Left kidney (tissue), 8 donors: ENCODE measurements at places on chromosomes 6 and 20. TPM values are rescaled to one million over a fixed set of nuclear protein-coding genes. Genes with fewer than 3 reads are reported as not detected.

Gene HMGN3
- polyA plus RNA-seq = 336 TPM

Gene IP6K3
- 1.0 TPM for polyA plus RNA-seq

Gene CDSN
- not detected for polyA plus RNA-seq

Gene C2
- 3.9 TPM for polyA plus RNA-seq

Gene TBC1D22B
- 15.2 TPM for polyA plus RNA-seq

Gene CST2
- polyA plus RNA-seq = not detected

Gene LPIN3
- polyA plus RNA-seq = 15.9 TPM

Gene SLC44A4
- 52.6 TPM for polyA plus RNA-seq

Gene HCRTR2
- 0.35 TPM for polyA plus RNA-seq

Gene MTFR2
- 4.9 TPM for polyA plus RNA-seq

Gene LRRC73
- polyA plus RNA-seq = 1.2 TPM

Gene OR12D3
- polyA plus RNA-seq = not detected
